Thymus (tissue), 14 donors: ENCODE measurements at places on chromosomes 3 and 15.

GRCh38 chr15:78360958-78361718 lies 21.0 kb downstream of the CRABP1 start:
- no peak for DNase-seq

GRCh38 chr15:74958320-74958907 lies 1.8 kb upstream of the RPP25 start:
- no peak for DNase-seq

GRCh38 chr3:197132916-197133530 lies 103.4 kb upstream of the MELTF start:
- DNase-seq: no peak

DNA sequence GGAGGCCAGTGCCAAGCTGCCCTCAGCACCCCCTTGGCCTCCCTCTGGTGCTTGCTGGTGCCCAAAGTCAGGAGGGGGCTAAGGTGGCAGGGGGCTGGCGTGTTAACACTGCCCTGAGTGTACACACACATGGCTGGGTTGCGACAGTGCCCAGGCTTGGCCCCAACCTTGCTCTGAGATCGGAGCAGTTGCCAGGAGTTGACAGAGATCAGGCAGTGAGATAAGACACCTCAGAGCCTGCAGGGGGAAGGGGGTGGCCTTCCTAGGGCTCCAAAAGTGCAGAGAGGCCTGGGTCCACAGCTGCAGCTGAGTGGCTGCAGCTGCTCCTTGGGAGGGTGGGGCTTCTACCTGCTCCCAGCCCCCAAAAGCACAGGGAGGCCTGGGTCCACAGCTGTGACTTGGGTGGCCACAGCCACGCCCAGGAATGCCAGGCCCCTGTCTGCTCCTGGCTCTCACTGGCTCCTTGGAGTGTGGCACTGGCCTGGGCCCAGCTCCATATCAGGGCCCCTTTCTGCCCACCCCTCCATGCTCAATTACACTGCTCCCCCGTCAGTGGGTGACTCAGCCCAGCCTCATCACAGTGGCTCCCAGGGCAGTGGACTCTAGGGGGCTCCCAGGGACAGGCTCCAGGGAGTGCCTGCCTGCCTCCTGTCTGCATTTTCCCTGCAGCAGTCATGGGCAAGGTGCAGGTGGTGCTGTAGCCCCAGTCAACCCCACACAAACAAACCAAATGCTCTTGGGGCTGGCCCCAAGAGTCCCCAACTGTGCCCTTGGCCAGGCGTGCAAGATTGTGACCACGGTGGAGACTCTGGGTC lies 56.4 kb upstream of the C15orf39 start:
- no peak for DNase-seq

GRCh38 chr15:46961795-46962194 lies 755.5 kb upstream of the SEMA6D start:
- no peak for DNase-seq

DNA sequence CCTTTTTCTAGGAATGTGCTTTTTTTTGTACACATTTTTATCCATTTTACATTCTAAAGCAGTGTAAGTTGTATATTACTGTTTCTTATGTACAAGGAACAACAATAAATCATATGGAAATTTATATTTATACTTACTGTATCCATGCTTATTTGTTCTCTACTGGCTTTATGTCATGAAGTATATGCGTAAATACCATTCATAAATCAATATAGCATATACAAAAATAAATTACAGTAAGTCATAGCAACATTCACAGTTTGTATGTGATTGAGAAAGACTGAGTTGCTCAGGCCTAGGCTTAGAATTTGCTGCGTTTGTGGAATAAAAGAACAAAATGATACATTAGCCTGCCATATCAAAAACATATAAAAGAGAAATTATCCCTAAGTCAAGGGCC lies 16.5 kb downstream of the THBS1 start:
- DNase-seq: no peak

DNA sequence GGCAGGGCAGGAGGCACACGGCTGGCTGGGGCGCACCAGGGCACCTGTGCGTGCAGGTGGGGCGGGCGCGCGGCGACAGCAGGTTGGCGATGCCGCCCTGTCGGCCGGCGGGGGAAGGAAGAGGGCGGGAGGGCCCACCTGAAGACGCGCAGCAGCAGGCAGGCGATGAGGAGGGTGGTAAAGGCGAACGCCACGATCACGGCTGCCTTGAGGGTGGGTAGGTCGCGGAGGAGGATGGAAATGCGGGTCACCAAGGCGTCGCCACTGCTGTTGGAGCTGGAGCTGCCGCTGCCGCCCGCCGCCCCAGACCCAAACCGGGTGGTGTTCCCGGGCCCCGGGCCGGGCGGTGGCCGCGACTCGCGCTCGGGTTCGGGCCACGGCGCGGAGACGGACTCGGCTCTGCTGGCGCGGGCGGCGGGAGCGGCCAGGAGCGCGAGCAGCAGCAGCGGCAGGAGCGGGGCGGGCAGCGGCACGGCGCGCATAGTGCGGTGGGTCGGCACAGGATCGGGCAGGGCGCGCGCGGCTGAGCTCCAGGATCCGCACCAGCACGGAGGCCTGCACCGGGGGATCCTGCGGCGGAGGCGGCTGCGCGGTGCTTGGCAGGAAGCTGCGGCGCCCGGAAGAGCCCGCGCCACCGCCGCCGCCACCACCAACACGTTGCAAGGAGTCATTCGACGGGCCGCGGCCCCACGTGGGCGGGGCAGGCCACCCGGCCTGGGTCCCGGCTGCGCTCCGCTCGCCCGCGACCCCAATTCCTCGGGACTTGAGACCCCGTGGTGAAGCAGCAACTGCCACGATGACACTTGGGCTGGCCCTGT lies at the start of gene FAM174B:
TSS of gene FAM174B (minus strand) at position 598 of the 818 bp plus-strand sequence.
- peak; percentile 61 for DNase-seq

DNA sequence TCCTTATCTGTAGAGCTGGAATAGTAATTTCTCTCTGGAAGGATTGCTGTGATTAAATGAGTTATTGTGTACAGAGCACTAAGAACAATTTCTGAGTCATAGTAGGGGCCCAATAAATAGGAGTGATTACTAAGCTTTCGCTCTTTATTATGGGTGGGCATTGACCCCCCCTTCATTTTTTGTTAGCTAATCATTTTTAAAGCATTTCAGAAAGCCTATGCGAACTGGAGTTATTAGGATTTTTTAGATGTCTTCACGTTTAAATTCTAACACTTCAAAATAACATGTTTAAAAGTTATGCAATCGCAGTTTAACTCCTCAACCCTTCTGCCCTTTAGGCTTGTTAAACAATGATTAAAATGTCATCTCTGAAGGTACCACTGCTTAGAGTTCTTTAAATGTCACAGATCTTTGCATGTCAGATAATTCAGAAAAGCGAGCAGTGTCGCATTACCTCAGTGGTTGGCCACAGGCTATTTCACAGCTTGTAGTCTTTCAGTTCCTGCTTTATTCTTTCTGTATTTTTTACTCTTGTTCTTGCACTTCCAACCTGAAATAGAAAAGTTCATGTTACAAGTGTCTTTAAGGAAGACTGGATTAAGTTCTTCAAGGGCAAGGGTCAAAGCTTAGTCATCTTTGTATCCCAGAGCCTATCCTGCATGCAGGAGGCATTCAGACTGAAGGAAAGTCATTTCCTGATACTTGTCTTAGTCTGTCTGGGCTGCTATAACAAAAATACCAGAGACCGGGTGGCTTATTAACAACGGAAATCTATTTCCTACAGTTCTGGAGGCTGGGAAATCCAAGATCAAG lies 102.9 kb downstream of the FNDC3B start:
- DNase-seq: no peak

GRCh38 chr3:60756241-60757030 lies 494.8 kb downstream of the FHIT start:
- DNase-seq: no peak

DNA sequence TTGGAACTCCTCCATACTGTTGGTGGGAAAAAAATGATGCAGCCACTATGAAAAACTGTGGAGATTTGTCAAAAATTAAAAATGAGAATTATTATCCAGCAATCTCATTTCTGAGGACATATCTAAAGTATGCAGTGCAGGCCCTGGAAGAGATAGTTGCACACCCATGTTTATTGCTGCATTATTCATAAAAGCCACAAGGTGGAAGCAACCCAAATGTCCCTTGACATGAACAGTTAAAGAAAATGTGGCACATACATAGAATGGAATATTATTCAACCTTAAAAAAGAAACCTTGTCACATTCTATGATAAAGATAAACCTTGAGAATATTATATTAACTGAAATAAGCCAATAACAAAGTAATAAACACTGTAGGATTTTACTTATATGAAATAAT lies 80.9 kb upstream of the ARHGEF26 start:
- DNase-seq: no peak

DNA sequence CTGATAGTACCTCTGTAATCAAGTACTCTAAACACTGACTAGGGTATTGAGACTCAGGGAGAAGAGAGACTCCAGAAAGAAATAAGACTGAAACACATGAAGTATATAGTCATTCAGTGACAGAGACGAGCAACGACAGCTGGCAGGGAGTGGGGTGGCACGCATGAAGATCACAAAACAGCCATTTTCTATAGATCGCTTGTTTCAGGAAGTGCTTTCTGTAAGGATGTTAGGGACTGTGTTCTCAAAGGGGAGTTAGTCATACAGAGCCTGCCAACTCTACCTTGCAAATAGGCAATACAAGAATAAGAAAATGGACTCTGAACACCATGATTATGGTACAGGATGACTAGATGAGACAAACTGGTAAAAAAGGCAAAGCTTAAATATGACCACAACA lies 139.5 kb downstream of the TBL1XR1 start:
- DNase-seq: peak; percentile 38

- DNase-seq: no peak
Measured at GRCh38 chr3:155412904-155413303, 119.4 kb upstream of the STRIT1 start.

- no peak for DNase-seq
Measured at GRCh38 chr3:134772591-134772990, 22.5 kb upstream of the EPHB1 start.

DNA sequence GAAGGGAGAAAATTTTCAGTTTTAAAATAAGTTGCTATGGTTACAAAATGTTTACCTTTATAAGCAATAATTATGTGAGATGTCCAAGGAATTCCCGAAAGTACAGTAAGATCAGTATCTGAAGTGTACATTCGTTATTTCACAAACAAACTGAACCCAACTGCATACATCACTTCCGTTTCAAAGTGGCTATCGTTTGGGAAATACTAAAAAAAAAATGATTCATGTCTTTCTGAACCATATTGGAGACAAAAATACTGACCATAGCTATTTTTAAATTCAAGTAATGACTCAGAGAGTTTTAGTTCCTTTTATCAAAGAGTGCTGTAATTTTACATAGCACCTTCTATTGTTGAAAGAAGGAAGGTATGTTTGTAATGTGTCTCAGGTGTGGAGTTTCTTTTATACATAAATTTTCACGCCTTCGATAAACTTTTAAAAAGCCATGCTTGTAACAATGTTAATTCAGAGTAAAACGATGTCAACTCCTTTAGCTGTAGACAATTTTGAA lies 8.0 kb upstream of the ANKRD28 start:
- DNase-seq: no peak

- DNase-seq: no peak
Measured at GRCh38 chr3:136606990-136607389, 145.2 kb downstream of the STAG1 start.

DNA sequence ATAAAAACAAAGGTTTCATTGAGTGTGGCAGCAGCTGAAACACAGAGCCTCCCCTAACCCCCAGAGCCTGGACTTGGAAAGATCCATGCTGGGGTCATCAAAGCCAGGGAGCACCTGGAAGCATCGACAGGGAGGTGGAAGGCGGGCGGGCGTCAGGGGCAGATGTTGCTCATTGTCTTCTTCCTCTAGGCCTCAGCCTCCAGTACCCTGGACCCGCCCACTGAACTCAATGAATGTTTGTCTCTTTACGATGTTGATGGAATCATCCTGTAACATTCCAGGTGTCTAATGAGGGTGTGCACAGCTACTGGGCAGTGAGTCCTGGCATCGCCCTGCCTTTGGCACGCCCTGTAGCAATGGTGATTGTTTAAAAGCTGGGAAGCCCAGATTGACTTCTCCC lies 9.8 kb downstream of the GP5 start:
- DNase-seq: no peak

GRCh38 chr3:42803414-42804105 lies 730 bp downstream of the HIGD1A start:
- DNase-seq: peak; percentile 45

DNA sequence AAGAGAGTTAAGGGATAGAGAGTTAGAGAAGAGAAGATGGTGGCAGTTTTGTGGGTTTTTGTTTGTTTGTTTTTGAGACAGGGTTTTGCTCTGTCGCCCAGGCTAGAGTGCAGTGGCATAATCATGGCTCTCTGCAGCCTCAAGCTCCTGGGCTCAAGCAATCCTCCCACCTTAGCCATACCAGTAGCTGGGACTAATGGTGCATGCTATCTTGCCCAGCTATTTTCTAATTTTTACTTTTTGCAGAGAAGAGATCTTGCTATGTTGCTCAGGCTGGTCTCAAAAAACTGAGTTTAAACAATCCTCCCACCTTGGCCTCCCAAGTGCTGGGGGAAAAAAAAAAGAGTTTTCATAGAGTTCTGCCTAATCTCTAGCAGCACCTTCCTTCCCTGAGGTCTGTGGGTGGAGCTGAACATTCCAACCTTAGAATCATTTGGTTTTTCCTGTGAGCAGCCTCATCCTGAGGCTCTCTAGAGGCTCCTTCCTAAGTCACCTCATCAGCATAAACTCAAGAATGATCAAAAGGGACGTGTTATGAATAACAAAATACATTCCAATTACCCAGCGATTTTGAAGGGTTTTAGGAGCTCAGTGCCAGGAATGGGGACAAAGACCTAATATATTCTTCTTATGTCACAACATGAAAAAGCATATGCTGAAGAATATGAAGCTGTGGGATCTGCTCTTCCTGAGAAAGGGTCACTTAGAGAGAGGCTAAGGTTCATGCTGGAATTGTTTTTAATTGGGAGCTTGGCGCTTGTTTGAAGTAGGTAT lies 180.6 kb downstream of the LSAMP start:
- DNase-seq: no peak

DNA sequence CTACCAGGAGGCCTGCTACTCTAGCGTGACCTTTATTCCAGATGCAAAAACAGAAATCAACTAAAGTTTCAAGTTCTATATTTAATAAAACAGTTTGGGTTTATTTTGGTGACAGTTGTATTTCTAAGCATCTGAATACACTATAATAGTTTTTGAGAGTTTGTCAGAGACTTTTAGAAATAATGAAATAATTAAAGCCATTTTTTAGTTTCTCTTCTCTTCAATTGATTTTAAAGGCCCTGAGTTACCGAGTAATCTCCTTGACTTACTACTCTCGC lies 523.4 kb downstream of the CADM2 start:
- DNase-seq: no peak

DNA sequence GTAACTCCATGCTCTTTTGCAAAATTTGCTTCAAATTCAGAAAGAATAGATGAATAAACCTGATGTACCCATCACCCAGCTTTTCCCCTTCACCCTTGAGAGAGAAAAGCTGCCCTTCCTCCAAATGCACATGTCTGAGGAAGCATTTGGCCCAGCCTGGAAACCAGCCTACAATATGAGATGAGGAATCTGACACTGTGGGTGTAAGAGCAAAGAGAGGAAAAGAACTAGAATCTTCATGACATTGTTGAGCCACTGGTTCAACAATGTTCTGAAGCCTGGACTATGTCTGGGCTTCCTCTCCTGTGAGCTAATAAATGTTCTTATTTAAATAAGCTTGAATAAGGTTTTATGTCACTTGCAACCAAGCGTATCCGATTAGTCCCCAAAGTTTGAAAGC lies 18.7 kb upstream of the DCBLD2 start:
- no peak for DNase-seq
